ENCODE measurements at places on chromosomes 1 and 21.

- no peak for DNase-seq
Observed at GRCh38 chr1:105485207-105485606, 1571.3 kb upstream of the PRMT6 start.

DNA sequence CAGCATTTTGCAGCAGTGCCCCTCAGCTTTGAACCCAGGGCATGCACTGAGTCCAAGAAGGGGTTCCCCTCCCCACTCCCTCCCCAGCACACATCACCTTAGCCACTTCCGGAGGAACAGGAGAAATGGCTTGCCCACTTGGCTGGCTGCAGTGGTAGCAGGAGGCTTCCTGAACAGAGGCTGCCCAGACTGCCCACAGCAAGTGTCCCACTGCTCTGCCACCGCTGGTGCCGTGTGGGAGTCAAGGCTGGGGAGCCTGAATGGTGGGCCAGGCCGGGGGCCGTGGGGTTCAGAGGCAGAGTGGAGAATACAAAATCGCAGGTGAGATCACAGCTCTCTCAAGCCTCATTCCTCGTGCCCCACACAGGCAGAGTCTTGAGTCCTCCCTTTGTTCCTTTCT is 34.5 kb downstream of the CD247 start:
- no peak for DNase-seq

DNA sequence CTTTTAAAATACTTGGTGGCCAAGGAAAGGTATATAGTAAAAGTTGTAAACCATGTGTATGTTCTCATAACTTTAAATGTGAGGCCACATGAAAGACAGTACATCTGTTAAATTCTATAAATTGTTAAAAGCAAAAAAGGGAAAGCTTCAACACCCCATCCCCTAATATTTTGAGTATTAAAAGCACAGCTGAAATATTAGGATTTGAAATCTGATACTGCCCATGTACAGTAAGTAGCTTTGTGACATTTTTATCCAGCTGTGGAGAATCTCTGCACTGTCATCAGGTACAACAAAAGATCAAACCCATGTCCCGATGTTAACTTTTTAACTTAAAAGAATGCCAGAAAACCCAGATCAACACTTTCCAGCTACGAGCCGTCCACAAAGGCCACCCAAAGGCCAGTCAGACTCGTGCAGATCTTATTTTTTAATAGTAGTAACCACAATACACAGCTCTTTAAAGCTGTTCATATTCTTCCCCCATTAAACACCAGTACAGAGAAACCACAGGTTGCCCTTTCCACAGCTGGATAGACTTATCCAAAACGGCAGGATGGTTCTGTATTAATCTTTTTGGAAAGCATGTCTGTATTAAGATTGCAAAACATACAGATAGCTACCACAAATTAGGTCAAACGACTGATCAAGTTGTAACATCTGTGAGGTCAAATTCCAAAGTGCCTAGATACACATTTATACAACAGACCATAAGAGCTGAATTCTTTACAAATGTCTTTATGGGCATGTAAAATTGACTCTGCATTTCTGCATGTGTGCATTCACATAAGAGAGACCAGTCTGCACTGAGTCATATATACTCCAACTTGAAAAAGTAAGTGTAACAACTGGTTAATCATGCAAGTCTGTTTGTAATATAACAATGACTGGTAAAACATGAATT is 5.2 kb downstream of the IRF2BP2 start:
- no peak for DNase-seq

GRCh38 chr1:87146538-87146937 is 182.1 kb upstream of the LMO4 start:
- DNase-seq: no peak

DNA sequence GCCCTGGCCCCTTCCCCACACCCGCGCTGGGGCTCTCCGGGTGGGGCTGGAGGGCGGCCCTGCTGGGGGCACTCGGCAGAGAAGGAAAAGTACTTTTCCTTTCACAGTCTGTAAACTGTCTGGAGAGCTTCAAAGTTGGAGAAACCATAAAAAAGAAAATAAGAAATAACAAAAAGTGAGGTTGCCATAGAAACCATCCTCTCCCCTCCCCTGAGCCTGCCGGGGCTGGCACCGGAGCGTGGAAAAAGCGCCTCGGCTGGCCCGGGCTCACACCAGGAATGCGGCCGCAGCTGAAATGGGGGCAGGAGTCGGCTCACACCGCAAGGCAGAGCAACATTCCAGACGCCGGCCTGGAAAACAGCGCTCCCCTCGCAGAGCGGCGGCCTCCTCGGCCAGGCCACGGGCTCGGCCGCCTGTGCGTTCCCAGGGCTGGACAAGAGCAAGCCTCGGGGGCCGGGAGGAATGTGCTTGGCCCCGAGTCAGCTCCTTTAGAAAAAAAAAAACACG is 69.2 kb downstream of the MORN1 start:
- DNase-seq: no peak

DNA sequence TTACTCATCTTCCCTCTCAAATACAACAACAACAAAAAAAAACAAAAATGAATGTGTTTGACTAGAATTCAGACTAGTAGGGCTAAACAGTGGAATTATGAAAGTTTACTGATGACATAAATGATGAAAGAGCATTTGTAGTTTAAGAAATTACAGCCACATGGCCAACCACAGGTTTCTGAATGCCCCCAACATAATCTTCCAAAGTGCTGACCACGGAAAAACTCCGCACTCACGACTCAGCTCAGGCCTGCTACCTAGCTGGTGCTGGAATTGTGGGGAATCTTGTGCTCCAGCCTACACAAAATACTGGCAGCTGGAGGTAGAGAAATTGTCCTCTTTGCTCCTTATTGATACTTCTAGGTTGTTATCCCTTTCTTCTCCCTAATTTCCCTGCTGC is 23.6 kb upstream of the TBX15 start:
- DNase-seq: no peak

GRCh38 chr1:21200767-21201166 is 24.1 kb upstream of the EIF4G3 start:
- DNase-seq: no peak

- DNase-seq: no peak
Observed at GRCh38 chr1:42379794-42380585, 602 bp upstream of the RIMKLA start.

DNA sequence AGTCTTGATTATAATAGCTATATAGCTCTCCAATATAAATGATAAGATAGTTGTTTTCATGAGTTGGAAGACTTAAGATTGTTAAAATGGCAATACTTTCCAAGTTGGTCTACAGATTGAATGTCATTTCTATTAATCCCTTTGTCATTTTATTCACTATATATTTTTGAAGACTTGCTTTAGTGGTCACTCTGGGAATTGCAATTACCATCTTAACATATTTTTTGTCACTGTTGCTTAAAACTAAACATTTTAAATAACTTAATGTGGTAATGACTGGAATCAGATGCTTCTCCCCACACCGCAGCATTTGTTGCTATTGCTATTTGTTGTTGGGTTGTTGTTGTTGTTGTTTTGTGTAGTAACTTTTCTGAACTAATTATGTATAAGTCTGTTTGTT is 1592.9 kb downstream of the MRPL39 start:
- no peak for DNase-seq

GRCh38 chr1:86965012-86965826 is 50.8 kb downstream of the HS2ST1 start:
- DNase-seq: no peak

GRCh38 chr1:215375381-215375780 is 191.7 kb upstream of the KCTD3 start:
- DNase-seq: no peak

DNA sequence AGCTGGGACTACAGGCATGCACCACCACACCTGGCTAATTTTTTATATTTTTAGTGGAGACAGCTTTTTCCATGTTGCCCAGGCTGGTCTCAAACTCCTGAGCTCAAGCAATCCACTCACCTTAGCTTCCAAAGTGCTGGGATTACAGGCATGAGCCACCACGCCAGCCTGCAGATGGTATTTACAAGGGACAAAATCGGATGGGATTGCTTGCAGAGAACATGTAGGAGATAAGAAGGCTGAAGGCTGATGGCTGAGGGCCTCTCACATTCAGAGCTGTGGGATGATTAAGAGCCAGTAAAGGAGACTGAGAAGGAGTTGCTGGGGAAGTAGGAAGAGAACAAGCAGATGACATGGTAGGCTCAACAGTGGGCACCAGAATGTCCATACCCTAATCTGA is 24.0 kb upstream of the QSOX1 start:
- no peak for DNase-seq

GRCh38 chr1:46520063-46520911 is 30.7 kb downstream of the DMBX1 start:
- no peak for DNase-seq

DNA sequence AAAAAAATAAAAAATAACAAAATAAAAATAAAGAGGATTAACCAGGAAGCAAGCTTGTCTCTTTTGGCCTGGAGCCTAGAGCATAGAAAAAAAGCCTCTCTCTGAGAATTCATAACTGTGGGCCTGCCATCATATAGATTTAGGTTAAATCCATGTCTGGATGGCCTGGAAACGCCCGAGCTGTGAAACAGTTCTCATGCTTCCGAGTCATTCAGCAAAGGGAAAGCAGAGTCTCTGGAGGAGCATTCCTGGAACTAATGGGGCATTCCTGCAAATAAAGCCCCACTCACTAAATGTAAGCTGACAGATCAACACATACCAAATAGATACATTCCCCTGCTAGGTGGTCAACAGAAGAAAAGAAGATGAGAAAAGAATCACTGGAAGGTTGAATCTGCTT is 75.8 kb upstream of the GNG4 start:
- no peak for DNase-seq

DNA sequence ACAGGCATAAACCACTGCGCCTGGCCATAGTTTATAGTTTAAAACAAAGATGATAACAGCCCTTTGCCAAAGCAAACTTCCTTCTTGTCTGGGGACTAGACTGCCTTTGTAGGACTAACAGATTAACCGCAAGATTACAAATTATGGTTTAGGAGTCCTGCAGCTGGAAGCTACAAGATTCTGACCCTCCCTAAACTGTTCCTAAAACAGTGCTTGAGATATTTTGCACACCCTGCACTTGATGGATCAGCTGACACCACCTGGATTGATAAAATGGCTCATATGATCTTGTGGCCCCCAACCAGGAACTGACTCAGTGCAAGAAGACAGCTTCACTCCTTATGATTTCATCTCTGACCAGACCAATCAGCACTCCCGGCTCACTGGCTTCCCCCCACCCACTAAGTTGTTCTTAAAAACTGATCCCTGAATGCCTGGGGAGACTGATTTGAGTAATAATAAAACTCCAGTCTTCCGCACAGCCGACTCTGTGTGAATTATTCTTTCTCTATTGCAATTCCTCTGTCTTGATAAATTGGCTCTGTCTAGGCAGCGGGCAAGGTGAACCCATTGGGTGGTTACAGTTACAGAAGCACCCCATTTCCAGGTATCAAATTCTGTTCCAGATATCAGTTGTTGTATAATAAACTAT is 13.8 kb upstream of the RNF11 start:
- DNase-seq: no peak

GRCh38 chr21:37562920-37563640 is 196.5 kb downstream of the DYRK1A start:
- DNase-seq: no peak

DNA sequence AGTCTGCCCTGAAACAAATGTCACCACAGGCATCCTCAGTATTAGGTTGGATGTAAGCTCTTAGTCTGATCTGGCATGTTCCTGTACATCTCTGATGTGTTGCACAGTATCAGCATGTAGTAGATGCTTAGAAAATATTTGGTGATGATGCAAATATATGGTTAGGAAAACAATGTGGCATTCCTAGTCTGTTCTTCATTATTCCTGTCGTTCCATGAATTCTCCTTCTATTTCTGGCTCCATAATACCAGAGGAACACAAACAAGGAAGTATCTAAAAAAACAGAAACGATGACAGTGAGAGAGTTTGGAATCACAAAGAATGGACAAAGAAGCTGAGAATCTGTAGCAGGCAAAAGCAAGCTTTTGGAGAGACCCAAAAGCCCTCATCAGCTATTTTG is 236.6 kb downstream of the HHAT start:
- no peak for DNase-seq

DNA sequence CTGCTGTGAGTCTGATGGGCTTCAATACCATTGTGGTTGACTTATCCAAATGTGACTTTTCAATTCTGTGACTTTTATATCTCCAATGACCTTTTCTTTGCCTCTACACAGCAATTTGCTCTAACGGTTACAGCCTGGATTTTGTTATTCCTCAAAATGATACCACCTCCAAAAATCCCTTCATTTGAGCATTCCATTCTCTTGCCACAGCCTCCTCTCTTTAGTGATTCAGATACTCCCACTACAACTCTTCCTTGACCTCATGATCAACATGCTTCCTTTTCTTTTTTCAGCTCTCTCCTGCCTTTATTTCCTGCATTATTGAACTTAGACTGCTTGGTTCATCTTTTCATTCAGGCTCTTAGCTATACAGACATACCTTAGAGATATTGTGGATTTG is 16.6 kb upstream of the IL19 start:
- no peak for DNase-seq

DNA sequence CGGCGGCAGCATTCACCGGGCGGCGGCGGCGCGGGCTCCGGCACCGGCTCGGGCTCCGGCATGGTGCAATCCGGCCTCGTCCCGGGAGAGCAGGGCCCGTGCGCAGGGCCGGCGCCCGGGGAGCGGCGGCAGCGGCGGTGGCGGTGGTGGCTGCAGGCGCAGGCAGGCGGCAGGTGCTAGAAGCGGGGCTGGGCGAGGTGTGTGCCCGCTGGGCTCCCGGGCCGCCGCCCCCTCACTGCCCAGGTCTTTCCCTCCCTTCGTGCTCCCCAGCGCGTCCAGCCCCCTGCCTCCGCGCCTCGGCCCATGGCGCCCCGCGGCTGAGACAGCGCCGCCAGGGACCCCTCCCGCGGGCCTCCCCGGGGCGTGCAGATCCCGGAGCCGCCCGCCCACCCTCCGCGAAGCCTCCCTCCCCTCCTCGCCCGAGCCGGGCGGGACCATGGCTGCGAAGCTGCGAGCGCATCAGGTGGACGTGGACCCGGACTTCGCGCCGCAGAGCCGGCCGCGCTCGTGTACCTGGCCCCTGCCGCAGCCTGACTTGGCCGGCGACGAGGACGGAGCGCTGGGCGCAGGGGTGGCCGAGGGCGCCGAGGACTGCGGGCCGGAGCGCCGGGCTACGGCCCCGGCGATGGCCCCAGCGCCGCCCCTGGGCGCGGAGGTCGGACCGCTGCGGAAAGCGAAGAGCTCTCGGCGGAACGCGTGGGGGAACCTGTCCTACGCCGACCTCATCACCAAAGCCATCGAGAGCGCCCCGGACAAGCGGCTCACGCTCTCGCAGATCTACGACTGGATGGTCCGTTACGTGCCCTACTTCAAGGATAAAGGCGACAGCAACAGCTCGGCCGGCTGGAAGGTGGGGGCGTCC is 492 bp downstream of the FOXO6 start:
- DNase-seq: no peak

- DNase-seq: no peak
Observed at GRCh38 chr1:42552636-42553035, 89.5 kb downstream of the CCDC30 start.

DNA sequence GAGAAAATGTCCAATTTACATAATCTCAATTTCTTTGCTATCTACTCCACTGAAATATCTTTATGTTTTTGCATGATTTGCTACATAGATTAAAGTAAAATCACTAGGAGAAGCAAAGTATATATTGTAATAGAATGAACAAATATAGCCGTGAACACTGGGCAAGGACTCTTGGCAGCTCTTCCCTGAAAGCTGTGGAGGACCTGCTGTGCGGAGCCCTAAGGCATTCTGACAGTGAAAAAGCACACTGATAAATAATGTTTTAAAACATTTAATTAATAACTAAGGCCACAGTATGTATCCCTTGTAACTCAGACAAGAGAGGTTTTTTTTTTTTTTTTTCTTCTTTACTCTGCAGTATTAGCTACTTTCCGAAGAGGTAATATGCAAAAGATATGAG is 256.1 kb upstream of the DPYD start:
- DNase-seq: no peak

GRCh38 chr1:91099746-91100621 is 78.1 kb upstream of the ZNF644 start:
- no peak for DNase-seq

GRCh38 chr1:14881775-14882672 is 271.5 kb upstream of the TMEM51 start:
- DNase-seq: no peak

Measured in activated effector memory CD4-positive, alpha-beta T cell treated with Interleukin-2 at 50 U/mL for 16 hours (primary cell).